RWPE2 (cell line): ENCODE measurements at places on chromosomes 12 and 14.

DNA sequence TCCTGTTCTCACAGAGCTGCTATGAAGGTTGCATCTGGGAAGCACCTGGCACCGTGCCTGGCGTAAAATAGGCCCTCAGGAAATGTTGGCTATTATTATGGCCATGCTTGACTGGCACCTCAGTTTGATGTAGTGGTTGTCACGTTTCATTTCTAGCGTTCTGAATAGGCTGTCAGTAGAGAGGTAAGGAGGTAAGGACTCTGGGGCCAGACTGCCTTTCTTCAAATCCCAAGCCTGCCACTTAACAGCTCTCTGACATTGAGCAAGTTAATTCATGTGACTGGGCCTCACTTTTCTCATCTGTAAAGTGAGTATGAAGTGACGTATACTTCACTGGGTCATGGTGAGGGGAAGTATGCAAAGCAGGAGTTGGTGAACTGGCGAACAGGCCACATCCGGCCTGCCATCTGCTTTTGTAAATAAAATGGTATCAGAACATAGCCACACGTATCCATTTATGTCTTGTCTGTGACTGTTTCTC lies 196.2 kb downstream of the CACNA1C start:
- DNase-seq = no peak

- no peak for DNase-seq
Measured at GRCh38 chr14:38297681-38298080, 41.8 kb upstream of the CLEC14A start.

DNA sequence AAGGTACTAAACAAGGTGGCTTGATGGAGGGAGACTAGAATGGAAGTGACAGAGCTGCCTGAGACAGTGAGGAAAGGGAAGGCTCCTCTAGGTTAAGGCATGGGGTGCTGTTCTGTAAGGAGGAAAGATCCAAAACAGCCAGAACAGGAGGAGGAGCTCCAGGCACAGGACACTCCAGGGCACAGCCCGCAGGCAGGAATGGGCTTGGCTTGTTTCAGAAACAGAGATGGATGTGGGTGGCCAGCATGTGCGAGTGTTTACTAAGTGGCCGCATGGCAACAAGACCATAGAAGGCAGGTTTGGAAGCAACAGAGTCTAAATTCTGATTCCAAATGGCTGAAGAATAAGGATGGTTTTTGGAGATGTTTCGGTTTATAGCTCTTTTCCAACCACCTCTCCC lies 889.1 kb downstream of the AACS start:
- no peak for DNase-seq

- DNase-seq = no peak
Measured at GRCh38 chr12:119547001-119547400, 46.6 kb upstream of the TMEM233 start.

GRCh38 chr14:20555845-20556244 lies 5.0 kb downstream of the RNASE9 start:
- no peak for DNase-seq

- no peak for DNase-seq
Measured at GRCh38 chr12:94157981-94158411, 9.6 kb downstream of the PLXNC1 start.

DNA sequence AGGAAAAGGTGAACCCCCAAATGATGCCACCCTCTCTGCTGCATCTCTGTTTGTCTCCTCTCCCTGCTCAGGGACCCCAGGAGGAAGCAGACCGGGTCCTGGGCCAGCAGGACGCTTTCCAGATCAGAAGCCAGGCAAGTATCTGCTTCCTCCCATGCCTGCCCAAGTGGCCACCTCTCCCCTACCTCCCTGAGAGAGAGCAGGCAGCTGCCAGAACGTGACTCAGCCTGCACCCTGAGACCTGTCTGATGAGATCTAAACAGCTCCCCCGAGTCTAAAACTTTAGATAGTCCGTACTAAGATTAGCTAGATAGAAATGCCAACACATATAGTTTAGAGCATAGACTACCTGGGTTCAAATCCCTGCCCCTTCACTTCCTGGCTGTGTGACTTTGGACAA lies 31.2 kb upstream of the OAS1 start:
- DNase-seq = no peak

DNA sequence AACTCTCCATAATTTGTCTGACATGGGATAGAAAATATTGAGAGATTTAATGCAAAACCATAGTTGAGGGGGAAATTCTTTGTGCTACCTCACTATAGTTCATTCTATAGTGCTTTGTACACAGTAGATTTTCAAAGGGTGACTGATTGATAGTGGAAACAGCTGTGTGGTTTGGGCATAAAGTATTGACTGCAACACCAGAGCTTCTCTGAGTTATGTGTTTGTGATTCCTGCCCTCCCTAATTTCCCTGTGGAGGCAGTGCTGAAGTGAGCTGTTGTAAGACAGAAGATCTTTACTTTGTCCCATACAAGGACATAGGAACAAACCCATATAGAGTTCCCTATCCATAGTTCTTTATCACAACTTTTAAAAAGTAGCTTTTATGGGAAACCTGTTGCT lies 47.1 kb downstream of the PTPRQ start:
- DNase-seq = no peak

DNA sequence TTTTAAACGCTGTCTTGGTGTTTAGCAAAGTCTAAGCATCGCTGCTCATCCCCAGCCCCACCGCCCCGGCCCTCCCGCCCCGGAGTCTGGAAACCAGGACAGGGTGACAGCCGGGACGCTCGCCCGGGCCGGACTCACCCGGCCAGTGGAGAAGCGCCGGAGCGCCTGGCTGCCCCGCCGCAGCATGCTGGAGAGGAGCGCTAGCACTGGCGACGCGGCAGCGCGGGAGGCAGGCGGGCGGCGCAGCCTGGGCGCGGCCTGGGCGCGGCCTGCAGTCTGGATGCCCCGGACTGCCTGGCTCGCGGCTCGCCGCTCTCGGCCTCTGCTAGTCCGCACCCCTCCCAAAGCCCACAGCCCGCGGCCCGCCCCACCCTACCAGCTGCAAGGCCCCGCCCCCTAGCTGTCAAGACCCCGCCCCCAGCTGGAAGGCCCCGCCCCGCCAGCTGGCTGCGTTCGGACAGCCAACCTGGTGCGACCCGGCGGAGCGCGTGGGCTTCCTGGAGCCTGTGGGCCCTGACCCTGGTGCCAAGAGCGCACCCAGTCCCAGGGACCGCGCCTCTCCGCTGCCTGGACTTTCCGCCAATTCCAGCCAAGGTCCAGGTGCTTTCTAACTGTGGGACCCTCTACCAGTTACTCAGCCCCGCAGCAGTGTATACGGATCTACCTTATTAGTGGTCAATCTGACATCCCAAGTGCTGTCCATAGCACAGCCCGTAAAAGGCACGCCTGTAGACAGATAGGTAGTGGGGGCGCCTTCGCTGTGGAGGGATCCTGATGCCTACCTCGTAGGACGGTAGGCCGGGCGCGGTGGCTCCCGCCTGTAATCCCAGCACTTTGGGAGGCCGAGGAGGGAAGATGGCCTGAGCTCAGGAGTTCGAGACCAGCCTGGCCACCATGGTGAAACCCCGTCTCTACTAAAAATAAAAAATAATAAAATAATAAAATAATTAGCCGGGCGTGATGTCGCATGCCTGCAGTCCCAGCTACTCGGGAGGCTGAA lies at the start of gene ALDH1L2:
Gene ALDH1L2, minus strand, starts transcription at position 208 of the 1,000 bp plus-strand sequence. Its CDS starts 22 bp downstream, at position 186.
- peak; percentile 85 for DNase-seq

GRCh38 chr12:68222326-68222725 lies 3.3 kb downstream of the IL26 start:
- no peak for DNase-seq

- no peak for DNase-seq
Measured at GRCh38 chr14:52033101-52033642, 35.7 kb downstream of the NID2 start.

GRCh38 chr12:120292661-120293531 lies at the start of gene RNU4-1:
TSS of gene RNU4-1 (minus strand) at chr12:120293237.
- DNase-seq = peak; percentile 77

GRCh38 chr14:77139540-77140358 lies 1.8 kb downstream of the ZDHHC22 start:
- DNase-seq = no peak

- DNase-seq = no peak
Measured at GRCh38 chr12:50065726-50066310, 8.4 kb downstream of the ASIC1 start.

DNA sequence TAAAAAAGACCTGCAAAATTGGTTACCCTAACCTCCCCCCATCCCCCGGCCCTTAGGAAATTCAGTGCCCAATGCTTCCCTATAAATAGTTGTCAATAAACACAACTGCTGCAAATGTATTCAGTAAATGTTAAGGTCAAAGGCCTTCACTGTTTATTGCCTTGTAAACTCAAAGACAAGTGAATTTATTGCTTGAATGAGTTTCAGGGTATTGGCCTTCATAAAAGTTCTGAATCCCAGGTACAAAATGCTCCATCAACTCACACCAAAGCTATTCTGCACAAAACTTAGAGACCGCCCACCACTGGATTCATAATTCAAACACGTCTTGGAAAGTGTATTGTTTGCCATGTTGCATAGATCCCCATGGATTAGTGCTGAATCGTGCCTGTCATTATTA lies 63.3 kb upstream of the CDKN3 start:
- DNase-seq = no peak

GRCh38 chr12:66190519-66191370 lies 1.7 kb downstream of the IRAK3 start:
- no peak for DNase-seq

GRCh38 chr12:120650233-120650690 lies 9.8 kb downstream of the CABP1 start:
- DNase-seq = no peak

- DNase-seq = peak; percentile 95
Measured at GRCh38 chr12:52148464-52149181, 43.2 kb downstream of the KRT80 start.

DNA sequence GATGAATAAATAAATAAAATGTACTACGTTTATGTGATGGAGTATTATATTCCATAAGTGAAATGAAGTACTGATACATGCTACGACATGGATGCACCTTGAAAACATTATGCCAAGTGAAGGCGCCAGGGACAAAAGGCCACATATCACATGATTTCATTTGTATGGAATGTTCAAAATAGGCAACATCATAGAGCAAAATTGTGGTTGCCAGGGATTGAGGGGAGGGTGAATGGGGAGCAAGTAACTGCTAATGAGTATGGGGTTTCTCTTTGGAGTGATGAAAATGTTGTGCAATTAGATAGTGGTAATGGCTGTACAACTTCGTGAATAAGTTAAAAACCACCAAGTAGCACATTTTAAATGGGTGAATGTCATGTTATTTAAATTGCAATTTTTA lies 132.8 kb downstream of the SLC38A4 start:
- DNase-seq = no peak

- no peak for DNase-seq
Measured at GRCh38 chr12:122090759-122091515, 12.4 kb downstream of the MLXIP start.

GRCh38 chr12:94732367-94732990 lies 82.1 kb upstream of the TMCC3 start:
- no peak for DNase-seq

- no peak for DNase-seq
Measured at GRCh38 chr14:32720927-32721326, 217.8 kb upstream of the NPAS3 start.

GRCh38 chr14:63543826-63544406 lies 739 bp upstream of the PPP2R5E start:
- DNase-seq = no peak

- no peak for DNase-seq
Measured at GRCh38 chr14:82438436-82438835, 904.8 kb upstream of the SEL1L start.

DNA sequence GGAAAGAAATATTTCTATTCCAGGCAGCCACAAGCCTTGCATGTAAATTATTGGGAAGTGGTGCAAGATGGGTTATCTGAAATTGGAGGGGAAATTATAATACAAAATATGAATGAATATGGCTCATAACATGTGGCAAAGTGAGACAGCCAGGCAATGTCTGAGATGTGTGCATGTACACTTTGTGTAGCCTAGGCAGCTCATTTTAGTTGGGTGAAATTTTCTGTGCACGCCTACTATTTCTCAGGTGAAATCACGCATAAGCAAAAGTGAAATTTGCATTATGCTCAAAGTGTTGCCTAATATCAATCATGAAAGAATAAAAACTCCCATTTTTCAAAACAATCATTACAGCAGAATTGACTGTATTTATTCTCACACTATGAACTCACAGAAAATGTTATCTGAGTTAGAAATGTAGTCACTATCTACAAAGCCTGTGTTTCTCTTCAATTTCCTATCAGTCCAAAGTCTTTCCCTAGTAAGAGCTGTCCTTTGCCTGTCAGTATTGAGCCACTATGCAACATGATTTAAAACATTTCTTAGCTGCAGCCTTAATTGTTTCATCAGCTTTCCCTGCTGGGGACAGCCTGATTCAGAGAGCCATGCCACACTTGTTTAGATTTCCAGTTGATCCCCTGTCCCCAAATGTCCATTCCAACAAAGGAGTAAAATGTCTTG lies 80.7 kb downstream of the EPS8 start:
- DNase-seq = no peak

- peak; percentile 59 for DNase-seq
Measured at GRCh38 chr12:132249689-132250478, 79.5 kb downstream of the GALNT9 start.

- no peak for DNase-seq
Measured at GRCh38 chr14:67313153-67313552, 46.5 kb downstream of the ATP6V1D start.
